ENCODE measurements at places on chromosomes 1 and 21.

DNA sequence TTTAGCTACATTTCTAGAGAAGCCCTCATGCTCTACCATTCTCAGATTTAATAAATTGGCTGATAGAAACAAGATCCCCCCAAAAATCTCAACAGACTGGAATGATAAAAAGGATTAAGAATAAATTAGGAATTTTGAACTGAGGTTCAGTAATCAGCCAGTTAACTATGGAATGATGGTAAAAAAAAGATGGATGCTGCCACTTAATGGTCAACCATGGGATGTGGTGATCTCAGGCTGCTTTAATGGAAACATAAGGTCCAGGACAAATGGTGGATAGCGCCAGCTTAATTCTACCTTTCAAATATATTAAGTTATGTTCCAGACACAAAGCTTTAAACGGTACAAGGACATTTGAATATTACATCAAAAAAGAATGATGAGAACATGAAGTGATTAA, 49.9 kb downstream of the CCN1 start:
- DNase-seq, result no peak

- DNase-seq, result no peak
Observed at GRCh38 chr1:172895050-172895460, 155.7 kb downstream of the TNFSF18 start.

DNA sequence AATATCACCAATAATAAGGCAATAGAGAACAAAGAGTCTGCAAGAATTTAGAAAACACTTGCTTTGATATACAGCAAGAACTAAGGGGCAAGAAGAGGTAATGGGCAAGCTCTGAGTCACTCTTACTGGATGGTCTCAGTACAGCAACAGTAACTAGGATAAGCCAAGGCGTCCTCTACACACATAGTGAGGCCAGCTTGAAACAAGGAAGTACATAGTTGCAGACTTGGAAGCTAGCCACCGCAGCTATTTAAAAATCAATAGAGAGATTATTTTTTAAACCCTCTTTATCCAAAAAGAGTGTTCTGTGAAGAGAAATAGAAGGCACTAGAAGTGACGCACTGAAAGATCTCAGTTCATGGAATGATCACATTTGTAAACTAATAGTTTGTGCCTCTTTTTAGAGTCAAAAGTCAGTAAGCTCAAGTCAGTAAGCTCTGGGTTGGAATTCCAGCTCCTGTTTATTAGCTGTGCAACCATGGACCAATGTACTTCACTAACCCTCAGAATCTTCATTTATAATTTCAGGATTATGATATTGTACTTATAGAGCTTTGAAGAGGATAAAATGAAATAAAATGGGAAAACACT, 118.6 kb downstream of the AKT3 start:
- DNase-seq, result no peak

DNA sequence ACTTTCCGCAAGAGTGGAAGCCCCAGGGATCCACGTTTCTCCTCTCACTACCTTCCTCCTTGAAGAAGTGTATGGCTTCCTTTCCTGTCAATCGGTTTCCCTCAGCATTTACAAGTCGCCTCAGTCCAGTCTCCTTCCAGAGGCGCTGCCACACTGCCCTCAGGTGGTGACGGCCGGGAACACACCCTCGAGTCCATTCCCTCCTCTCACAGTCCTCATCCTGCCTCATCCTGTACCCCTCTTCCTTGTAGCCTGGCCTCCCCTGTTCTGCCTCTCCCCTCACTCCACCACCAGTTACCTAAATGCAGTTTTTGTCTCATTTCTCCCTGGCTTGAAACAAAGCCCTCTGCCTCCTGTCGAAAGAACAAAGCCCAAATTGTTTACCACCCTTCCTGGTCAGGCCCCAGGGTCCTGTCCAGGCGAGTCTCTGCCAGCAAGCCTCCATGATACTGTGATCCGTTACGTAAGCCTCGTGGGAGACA, 23.2 kb upstream of the LSM10 start:
- peak; percentile 88 for DNase-seq

DNA sequence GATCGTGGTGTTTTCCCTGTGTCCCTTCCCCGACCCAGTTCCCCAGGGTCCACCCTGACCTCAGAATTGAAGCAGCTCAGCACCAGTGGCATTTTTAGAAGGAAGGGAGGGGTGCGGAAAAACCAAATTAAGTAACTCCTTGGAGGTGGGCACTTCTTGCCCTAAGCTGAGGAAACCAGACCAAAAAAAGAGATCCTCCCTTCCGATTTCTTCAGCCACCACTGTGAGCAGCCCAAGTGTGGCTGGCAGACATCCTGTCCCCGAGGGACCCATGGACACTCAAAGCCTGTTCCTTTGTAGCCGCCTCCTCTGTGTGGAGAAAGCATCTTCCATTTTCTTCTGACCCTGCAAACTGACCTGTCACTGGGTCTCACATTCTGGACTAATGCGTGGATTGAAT, 31.3 kb downstream of the KIRREL1 start:
- no peak for DNase-seq

DNA sequence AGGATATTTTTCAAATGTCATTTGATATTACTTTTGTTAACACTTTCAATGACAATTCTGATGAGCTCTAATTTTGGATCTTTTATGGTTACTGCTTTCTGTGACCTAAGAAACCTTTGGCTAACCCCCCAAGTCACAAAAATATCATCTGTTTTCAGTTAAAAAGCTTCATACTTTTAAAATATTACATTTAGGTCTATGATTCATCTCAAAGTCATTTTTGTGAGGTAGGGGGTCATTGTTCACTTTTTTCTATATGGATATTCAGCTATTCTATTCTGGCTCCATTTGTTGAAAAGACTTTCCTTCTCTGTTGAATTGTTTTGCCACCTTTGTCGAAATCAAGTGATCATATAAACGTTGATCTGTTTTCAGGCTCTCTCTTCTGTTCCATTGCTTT, 44.8 kb downstream of the UCHL5 start:
- DNase-seq, result no peak

- no peak for DNase-seq
Observed at GRCh38 chr1:178020968-178021640, 51.2 kb upstream of the SEC16B start.

DNA sequence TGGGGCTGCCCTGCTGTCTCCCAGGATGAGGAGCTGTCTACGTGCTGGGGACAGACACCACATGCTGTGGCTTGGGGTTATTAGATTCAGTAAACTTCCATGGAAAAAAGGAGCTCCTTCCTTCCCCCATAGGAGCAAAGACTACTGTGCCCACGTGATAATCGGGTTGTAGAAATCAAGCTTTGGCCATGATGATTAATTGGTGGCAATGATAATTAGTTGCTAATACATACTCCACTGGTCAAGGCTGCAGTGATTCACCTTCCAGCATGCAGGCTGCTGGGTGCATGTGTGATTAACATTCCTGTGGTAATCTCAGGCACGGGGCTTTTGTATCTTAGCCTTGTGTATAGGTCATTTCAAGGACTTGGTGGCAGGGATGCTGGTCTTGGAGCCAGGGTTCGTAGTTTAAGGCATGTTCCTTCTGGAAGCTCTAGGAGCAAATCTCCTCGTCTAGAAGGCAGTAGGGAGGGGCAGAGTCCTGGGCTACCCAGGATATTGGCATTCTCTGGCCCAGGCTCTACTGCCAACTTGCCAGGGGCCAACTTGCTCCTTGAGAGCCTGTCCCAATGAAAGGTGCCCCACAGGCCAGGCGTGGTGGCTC, 41.4 kb downstream of the TMCO4 start:
- no peak for DNase-seq

All from stimulated activated CD4-positive, alpha-beta T cell treated with anti-CD3 and anti-CD28 coated beads, Interleukin-12 subunit alpha, Interleukin-12 subunit beta, amount 100 ng/mL, for 48 hours (primary cell).